ENCODE measurements at places on chromosomes 13 and 19.
A peak's percentile ranks its signal among the peaks of the same experiment; 100 is the strongest.

- DNase-seq = no peak
These were observed 4.3 kb downstream of the PHF11 start for GRCh38 chr13:49499889-49500660.

DNA sequence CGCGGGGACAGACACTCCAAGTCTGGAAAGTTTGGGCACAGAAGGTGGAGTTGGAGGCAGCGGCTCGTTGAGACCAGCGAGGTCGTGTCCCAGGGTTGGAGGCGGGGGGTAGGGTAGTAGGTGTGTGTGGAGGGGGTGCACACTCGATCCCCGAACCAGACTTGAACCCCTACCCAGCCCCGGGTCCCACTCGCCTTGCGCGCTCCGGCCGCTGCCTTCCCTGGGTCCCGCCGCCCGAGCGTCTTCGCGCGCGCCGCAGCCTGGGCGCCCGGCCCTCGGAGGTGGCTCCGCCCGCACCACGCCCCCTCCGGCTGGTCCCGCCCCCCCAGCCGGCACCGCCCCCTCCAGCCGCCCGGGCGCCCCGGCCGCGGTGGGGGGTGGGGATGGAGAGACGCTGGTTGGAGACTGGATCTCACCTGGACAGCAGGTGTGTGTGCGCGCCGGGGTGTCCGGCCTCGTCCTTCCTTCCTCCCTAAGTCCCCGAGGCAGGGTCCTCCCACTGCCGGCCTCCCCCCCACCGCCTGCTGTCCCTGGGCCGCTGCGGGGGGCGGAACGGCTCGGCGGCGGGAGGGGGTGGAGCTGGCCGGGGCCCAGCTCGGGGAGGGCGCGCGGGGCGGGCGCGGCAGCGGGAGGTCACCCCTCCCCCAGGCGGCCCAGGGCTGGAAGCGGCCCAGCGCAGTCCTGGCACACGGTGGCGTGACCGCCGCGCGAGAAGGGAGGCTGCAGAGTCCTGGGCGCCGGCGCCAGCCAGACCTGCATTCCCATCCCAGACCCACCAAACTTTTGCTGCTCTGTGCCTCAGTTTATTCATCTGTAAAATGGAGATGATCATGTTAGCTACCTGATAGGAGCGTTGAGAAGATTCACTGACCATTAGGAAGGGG lies at the start of gene KANK2:
KANK2 (minus strand) TSS at position 255 of the 884 bp plus-strand sequence. CDS start 3,034 bp downstream, outside the sequence.
- DNase-seq = peak; percentile 86

DNA sequence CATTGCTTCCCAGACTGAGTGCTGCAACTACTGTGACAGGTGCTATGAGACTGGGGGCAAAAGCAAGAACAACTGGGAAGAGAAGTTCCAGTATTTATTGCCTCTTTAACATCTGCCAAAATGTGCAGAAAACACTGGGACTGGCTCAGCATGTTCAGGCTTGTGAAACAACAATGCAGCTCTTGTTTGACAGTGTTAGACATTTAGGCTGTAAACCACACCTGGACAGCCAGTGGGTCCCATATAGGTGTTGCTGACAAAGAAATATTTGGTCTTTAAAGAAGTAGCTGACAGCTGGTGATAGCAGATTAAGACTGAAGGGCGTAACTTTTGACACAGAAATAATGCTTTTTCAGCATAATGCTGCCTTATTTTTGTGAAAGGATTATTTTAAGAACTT lies 88.1 kb downstream of the STOML3 start:
- DNase-seq = no peak

GRCh38 chr19:793806-794205 lies 3.4 kb upstream of the PTBP1 start:
- DNase-seq = no peak

DNA sequence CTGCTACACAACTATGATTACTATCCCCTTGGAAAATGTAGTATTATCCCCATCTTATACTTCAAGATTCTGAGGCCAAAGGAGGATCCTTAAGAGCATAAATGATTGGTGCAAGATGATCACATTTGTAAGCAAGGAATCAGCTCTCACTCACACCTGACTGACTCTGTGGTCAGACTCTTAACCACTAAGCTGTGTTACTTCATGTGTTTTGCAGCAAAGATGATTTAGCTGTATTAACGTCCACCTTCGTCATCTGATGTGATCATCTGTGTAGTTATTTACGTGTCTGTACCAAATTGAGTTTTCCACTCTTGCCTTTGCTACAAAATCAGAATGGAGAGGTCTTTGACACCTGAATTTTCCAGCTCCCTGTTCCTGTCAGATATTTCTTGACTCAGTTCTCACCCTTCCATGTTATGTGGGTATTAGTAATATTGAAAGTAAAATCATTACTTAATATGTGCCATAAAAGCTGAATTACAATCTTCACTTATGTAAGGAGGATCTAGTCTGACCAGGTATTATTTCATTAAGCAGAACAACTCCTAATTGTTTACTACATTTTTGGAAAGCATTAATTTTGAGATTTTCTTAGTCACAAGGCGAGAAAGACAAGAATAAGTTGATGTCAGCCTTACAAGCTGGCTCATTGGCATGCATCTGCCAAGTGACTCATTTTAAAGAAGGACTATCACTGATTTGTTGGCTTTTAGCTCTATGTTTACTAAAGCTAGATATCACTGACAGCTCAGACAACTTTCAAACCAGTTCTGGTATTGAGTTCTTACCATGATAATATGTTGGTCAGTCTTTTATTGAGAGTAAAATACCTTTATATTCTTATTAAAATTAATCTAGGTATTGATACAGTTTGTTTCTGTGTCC lies 1279.8 kb upstream of the PCDH9 start:
- DNase-seq = no peak

DNA sequence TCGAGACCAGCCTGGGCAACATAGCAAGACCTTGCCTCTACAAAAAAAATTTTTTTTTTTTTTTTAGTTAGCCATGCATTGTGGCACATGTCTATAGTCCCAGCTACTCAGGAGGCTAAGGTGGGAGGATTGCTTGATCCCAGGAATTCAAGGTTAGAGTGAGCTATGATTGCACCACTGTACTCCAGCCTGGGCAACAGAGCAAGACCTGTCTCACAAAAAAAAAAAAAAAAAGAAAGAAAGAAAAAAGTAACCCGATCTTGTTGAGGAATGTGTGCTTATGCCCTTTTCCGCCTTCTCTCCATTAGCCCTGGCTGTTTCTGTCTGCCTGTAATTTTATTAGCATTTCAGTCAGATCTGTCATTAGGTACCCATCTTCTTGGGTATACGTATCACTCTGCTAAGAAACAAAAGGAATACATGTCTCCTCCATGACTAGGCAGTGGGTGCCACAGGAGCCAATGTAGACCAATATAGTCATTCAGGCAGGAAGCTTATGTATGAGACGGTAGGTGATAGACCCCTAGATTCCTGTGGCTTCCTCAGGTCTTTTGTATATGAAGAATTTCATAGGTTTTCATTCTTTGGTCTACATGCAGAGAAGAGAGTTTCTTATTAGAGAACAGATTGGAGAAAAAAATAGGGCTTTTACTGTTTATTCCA lies 59.6 kb upstream of the NPAS1 start:
- no peak for DNase-seq

DNA sequence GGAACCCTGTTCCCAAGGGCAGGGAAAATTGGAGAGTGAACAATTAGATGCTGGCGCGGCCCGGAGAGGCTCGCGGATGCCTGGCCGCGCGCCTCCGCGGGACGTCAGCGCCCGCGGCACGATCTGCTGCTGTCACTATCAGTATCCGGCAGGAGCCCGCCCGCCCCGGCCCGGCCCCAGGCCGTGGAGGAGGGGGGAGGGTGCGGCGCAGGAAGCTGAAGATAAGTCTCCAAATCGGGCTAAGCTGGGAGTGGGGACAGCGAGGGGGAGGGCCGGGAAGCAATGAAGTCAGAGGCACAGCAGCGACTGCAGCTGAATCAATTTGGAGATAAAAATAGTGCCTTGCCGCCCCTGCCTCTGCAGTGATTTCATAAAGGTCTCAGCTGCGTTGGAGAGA lies 441.5 kb upstream of the KLF12 start:
- DNase-seq = peak; percentile 29

DNA sequence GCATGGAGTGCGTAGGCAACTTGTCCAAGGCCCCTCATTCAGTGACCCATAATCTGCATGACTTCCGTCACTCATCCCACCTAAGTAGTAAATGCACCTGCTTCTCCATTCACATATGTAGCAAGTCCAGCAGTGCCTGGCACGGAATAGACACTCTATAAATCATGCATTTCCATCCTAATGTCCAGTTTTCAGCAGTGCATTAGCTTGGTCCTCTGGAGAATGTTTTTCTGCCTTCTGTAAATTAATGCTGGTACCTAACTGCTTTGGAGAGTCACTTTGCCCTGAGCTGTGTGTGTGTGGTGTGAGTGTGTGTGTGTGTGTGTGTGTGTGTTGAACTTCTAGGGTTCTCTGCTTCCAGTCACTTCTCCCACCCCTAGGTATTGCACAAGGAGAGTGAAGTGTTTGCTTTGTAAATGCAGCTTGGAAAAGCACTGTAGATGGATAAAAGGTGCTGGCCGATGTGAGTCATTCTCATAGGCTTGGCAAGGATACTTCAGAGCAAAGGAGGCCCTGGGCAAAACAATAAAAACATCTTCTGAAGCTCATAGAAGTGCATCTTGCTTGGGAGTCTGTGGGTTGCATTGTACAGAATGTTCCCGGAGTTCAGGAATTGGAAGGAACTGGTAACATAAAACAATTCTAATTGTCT lies 181.8 kb downstream of the KATNAL1 start:
- peak; percentile 74 for DNase-seq

DNA sequence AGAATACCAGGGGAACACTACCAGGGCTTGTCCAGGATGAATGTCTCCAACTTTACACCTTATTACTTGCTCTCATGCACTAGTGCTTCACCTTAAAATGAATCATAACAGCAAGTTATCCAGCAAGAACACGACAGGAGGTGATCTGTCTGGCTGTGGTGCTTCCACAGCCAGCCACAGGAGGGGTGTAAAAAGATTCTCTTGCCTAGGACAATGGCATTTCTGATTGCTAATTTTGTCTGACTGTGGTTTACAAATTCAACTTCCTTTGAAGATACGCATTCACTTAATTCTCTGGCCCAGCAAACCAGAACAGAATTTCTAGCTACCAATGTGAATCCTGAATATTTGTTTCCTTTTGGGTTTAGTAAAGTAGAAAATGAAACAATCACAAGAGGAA lies 23.1 kb upstream of the COG3 start:
- no peak for DNase-seq

- no peak for DNase-seq
These were observed 49.5 kb downstream of the CRYL1 start for GRCh38 chr13:20475927-20476691.

DNA sequence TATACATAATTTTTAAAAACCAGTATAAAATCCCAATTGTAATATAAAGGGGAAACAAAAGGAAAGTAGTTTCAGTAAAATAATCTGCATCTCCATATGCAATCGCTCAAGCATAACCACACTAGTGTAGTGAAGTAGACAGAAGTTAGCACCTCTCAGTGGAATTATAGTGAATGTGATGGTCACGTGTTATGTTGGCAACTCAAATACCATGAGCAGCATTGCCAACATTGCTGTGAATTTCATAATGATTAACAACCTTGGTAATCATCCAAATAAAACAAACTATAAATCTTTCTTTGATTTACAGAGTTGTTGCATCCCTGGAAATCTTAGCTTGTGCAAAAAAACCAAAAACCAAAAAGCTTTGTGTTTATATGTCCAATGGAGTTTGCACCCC lies 77.3 kb upstream of the SIAH3 start:
- DNase-seq = no peak

GRCh38 chr19:14167576-14168138 lies 31.3 kb upstream of the ASF1B start:
- no peak for DNase-seq

DNA sequence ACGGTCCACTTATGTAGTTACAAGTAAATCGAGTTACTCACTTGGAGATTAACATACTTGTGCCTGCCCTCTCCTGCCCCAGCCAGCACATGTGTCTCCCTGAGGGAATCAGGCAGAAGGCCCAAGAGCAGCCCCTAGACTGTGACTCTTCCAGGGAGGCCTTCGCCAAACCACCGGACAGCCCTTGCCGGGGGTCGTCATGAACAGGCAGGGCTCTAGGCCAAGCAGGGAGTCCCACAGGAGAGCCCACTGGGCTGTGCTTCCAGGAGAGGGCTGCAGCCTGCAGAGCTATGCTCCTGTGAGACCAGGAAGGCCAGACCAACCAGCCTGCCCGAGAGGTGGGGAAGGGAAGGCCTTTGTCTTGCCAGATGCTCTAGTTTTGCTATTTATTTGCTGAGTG lies 283.3 kb downstream of the FOXO1 start:
- DNase-seq = no peak
